ENCODE measurements at places on chromosomes 7 and 10.
A peak's percentile ranks its signal among the peaks of the same experiment; 100 is the strongest.

- no peak for DNase-seq
These were observed 41.1 kb downstream of the C10orf120 start for GRCh38 chr10:122658356-122659049.

DNA sequence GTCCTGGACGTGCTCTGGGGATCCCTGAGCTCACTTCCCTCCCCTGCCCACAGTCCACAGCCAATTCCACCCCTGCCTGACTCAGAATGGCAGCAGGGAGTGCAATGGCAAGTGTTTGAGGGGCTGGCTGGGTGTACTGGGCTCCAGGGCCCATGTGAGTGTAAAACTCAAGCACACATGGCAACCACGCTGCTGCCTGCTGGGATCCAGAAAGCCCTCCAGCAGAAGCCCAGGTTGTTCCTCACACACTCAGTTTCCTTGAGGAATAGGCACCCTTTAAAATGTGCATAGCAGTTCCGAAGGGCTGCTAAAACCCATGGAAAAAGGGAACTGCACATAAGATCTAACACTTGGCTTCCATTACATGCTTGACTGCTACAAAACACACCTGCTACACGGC lies 11.3 kb upstream of the ATP6V0A4 start:
- DNase-seq: no peak

DNA sequence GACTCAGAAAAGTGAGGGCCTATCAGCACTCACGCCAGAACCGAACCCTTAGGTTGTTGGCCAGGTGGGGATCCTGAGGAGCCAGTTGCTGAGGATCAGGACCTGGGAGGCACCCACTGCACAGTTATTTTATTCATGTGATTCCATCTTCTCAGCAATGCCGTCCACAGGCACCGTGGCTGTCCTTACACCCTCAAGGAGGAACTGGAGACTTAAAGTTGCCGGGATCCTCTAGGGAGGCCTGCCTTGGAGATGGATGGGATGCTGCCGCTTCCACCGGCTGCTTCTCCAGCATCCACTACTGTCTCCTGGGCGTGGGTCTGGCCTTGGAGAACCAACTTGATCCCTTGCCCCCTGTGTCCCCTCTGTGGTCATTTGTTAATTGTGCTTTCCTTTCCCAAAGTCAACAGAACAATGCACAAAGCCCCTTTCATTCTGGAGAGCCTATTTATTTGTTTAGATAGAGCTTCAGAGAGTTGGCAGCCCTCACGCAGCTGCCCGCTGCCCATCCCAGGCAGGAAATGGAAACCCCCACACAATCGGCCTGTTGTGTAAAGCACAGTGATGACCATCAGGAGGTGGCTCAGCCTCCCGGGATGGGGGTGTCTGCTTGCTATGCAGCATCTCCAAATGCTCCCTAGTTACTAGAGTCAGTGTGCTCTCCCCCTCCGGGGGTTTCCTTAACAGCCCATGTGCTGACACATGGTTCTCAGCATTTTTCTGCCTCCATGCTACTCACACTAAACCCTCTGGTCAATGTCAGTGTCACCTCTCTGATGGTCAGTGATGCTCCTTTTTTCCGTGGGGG lies 52.9 kb upstream of the IGFBP3 start:
- no peak for DNase-seq

GRCh38 chr10:117429643-117430265 lies 54.5 kb upstream of the PDZD8 start:
- no peak for DNase-seq

DNA sequence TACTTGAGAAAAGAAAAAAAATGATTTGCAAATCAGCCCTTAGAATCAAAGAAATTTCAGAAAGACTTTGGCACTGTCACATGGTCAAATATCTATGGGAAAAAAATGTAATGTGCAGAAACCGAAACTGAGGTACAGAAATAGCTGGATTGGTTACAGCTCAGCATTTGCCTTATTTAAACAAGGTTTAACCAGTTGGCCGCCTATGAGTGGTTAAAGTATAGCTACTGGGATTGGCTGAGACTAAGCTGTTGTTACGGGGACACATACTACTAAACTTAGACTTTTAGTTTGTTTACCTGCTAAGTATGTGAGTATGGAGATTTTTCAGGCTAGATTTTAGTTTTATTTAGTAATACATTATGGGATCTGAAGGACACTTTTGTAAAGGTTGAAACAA lies 38.6 kb downstream of the SFTPD start:
- no peak for DNase-seq

GRCh38 chr10:17229717-17229966 lies 1.6 kb downstream of the VIM start:
- no peak for DNase-seq

- no peak for DNase-seq
These were observed 255.4 kb upstream of the PITRM1 start for GRCh38 chr10:3427950-3428354.

- DNase-seq: no peak
These were observed 7.1 kb upstream of the BTBD16 start for GRCh38 chr10:122263971-122264370.

- DNase-seq: peak; percentile 82
These were observed 78.7 kb upstream of the C1GALT1 start for GRCh38 chr7:7103343-7104313.

DNA sequence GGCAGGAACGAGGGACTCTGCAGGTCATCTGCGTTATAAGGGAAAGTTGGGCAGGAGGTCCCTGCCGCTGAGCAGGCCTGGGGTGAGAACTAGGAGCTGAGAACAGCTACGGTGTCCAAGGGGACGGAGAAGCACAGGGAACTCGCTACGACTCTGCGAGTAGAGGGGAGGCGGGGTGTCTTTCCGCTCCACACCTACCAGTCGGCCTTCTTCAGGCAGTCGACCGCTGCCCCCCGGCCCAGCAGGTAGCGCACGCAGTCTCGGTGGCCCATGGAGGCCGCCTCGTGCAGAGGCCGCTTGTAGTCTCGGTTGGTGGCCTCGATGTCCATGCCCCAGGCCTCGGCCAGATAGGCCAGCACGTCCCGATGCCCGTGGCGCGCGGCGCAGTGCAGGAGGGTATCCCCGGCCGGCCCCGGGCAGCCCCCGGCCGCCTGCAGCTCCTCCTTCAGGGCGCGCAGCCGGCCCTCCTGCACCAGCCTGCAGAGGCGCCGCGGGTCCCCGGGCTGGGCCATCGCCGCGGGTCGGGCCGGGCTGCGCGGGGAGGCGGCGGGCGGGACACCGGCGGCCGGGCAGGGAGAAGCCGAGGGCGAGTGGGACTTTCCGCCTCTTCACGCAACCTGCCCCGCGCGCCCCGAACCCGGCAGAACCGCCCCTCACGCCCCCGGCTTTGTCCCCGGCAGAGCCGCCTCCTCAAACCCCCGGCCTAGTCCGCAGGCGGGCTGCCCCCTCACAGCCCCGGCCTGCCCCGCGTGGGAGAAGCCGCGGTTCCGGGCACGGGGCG lies 660 bp downstream of the ANKRD16 start:
- peak; percentile 23 for DNase-seq

DNA sequence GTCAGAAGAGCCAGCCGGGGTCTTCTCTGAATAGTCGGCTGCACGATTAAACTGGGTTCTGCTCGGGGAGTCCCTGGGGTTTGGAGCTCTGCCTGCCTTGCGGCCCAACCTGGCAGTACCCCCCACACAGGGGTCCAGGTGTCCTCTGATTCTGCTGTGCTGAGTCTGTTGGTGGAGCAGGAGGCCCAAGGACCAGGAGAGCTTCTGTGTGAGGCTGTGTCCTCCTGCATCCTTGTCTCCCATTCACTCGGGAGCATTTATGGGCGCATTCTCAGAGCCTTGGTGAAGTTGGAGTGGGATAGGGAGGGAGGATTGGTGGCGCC lies 14.2 kb downstream of the INPP5A start:
- no peak for DNase-seq

DNA sequence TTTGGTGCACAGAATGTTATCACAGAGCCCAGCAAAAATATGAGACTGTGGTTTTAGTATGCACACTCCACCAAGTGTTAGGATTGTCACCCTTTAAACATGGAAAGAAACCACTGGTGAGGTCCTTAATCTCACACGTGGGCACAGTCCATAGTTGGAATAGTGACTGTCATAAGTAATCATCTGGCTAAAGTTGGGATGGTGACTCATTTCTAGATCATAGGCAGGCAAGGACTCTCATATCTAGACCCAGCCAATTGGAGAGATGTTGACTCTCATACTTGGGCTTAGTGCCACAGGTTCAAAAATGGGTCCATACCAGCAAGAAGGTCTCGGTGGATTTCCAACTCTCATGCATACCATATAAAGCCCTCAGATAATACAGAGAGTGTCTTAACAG lies 39.6 kb upstream of the ZNF680 start:
- no peak for DNase-seq

- no peak for DNase-seq
These were observed 291.8 kb downstream of the TCERG1L start for GRCh38 chr10:131019696-131020095.

- peak; percentile 23 for DNase-seq
These were observed 29.0 kb downstream of the RASGEF1A start for GRCh38 chr10:43237631-43238446.

GRCh38 chr10:11378835-11379234 lies 232.6 kb downstream of the USP6NL start:
- DNase-seq: no peak

GRCh38 chr10:112639298-112639697 lies 192.3 kb downstream of the VTI1A start:
- DNase-seq: no peak

DNA sequence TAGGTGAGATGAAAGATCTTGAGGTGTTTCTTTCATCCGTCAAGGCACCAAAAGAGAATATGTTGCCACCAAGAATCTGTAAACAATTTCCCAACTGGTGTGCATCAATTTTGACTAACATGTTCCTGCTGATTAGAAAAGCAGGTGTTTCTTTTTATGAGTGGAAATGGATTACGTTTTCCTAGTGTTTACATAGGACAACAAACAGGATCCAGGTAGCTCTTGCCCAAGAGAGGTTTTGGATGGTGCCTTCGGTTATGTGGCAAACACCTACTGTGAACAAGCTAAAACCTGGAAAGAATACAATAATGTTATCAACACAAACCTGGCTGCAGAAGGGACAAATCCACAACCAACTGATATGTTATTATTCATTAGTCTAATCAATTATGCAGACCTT lies 53.6 kb upstream of the WNT16 start:
- DNase-seq: no peak

DNA sequence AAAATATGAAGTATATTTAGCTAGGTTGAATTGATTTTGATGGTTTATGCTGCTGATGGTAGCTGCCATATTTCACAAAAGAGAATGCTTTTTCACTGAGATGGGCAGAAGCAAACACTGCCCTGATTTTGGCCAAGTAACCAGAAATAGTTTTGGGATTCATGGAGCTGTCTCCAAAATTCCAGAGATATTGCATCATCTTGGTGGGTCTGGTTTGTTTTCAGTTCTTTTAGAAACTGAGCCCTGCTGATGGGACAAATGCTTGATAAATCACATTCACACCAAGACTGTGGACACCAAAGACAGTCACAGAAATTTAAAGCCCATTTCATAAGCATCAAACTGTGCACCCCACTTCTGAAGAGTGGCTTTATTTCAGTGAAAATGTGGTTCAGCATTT lies 140.5 kb downstream of the BICC1 start:
- DNase-seq: no peak

- DNase-seq: no peak
These were observed 56.2 kb upstream of the ZNF438 start for GRCh38 chr10:31087851-31088250.

DNA sequence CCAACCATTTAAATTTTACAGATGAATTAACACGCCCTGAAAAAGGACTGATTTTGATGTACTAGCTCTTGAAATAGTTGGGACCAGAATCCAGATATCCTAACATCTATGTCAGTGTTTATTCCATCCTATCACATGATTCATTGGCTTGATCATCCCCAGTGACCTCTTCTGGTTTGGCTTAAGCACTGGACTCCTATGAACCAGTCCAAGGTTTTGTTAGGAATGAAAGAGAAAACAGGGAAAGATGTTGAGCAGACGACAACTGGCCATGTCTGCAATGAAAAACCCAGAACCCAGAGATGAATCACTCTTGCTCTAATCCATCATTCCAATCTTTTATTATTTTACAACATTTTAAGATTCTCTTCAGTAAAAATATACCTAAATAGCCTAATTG lies 1080.9 kb downstream of the SORCS1 start:
- no peak for DNase-seq

DNA sequence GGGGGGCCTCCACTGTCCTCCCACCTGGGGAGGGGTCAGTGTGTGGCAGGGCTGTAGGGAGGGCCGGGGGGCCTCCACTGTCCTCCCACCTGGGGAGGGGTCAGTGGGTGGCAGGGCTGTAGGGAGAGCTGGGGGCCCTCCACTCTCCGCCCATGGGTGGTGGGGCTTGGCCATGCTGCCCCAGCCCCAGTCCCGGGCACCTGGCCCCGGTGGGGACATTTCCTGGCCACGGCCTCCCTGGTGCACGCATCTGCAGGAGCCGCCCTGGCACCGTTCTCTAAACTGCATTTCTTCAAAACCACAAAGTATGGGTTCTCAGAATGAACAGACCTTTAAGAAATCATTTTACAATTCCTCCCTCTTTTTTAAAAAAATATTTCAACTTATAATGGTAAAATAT lies 89.3 kb upstream of the PDGFA start:
- DNase-seq: no peak

DNA sequence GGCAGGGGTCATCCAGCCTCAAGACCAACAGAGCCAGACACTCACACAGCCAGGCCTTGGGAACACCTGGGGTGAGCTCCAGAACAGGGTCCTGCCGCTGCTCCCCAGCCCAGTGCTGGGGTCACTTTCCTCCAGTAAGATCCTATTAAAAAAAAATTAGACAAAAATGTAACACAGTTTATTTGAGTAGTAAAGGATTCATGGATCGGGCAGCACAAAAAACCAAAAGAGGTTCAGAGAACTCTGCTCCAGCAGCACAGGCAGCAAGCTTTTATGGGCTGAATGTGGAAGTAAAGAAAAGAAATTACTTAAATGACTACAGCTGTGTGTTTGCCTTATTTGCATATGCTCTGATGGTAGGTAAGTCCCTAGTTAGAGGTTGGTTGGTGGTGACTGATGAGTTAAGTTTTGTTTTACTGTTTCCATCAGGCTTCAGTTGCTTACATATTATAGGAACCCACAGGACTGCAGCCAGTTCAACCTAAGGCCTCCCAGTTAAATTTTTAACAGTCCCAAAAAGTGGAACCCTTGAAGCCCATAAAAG lies 80.5 kb upstream of the FGFR2 start:
- DNase-seq: no peak

GRCh38 chr7:43443381-43443780 lies 139.5 kb upstream of the STK17A start:
- DNase-seq: no peak

DNA sequence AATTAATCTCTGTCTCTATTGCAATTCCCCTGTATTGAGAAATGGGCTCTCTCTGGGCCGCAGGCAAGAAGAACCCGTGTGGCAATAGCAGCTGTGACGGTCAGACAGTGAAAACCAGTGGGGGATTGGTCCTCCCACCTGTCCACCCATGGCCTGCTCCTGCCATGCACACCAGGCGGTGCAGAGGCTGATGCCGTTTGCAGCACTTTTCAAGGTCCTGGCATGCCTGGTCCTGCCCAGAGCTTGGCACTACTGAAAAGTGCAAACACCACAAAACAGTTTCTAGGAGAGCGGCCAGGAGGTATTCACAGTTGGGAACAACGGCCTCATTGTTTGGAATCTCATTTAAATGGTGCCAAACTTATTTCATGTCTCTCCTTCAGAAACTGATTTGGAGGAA lies 41.5 kb downstream of the PSPH start:
- no peak for DNase-seq

GRCh38 chr7:22255834-22256233 lies 101.1 kb downstream of the RAPGEF5 start:
- no peak for DNase-seq

GRCh38 chr10:624605-625332 lies 64.7 kb downstream of the DIP2C start:
- no peak for DNase-seq

- no peak for DNase-seq
These were observed 51.8 kb upstream of the TRIL start for GRCh38 chr7:29009947-29010346.

GRCh38 chr7:157558516-157558874 lies 221.7 kb downstream of the DNAJB6 start:
- DNase-seq: no peak

Measured in CD4-positive, alpha-beta T cell (primary cell).